ENCODE measurements at places on chromosomes 3 and 15.

DNA sequence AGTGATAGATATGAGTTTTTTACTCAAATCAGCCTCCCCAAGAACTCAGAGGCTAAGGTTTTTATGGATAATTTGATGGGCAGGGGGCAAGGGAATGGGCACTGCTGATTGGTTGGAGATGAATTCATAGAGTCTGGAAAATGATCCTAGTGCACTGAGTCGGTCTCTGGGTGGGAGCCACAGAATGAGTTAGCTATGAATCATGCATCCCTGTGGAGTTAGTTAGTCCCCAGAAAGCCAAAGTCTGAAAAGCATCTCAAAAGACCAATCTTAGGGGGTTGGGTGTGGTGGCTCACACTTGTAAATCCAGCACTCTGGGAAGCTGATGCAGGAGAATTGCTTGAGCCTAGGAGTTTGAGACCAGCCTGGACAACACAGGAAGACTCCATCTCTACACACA, 516.1 kb downstream of the AGBL1 start:
- no peak for DNase-seq

- peak; percentile 36 for DNase-seq
Observed at GRCh38 chr3:16520241-16520969, 6.9 kb upstream of the RFTN1 start.

- no peak for DNase-seq
Observed at GRCh38 chr3:130843441-130843840, 50.4 kb upstream of the ATP2C1 start.

DNA sequence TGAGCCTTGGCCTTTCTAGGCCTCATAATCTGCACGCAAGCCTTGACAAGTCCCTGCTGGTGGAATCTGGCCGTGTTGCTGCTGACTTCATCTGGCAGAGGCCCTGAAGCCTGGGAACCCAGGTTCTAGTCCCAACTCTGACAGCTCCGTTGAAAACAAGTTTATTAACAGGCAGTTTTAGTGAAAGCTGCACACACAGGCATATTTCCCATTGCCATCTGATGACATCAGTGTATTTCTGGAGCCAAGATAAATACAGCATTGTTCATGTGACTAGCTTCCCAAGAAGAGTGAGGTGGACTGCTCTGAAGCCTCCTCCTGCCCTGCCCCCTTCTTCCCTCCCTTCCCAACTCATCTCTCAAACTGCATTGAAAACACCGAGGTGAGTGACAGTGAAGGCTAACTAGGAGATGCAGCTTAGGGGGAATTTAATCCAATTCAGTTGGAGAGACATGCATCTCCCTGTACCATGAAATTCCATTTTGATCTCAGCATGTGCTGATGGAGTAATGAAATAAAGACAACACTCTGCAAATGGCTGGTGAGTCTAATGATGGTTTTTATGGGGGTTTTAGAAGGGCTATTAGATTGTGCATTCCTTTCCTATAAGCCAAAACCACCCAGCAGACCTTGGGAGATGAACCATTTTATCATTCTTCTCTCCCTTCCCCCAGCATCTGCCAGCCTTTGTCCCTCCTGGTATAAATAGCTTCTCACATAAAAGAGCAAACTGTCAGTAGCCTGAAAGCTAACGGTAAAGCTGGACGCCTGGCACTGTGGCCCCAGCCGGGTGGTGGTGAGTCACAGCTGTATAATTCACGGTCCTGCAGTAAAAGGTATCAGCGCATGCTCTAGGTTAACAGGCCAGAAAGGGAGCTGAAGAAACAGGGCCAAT, 38.0 kb downstream of the PRICKLE2 start:
- no peak for DNase-seq

DNA sequence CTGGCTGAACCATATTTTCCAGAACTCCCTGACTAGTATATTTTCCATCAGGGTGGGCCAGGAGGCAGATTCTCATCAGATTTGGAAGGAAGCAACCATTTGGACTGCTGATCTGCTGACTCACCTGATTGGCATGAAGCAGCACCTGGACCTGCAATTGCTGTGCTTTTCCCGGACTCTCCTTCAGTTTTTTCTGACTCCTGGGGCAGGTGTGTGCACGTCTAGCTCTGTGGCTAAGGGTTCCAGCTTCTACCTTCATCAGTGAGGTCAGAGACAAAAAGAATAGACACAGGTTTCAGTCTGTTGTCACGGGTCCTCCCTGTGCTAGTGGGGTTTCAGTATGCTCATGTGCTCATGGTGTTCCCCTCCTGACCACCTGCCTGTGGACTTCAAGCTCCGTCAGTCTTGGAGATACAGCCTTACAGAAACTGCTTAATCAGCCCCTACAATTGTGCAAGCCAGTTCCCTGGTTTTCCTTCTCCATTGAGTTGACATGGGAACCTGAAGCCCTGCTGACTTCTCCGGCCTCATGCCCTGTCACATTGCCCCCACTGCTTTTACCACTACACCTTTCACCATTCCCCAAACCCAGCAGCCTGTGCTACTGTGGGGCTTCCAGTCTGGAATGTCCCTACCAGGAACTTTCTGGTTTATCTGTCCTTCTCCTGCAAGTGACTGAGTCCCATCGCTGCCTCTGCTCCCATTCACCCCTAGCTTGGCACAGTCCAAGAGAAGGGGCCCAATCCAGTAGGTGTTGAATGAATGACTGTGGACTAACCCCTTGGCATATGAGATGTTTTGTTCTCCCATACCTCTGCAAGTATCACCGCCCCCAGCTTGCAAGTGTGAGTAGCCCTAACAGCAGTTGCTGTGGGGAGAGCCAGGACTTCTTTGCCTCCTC, 31.7 kb downstream of the HMCES start:
- DNase-seq: no peak

- no peak for DNase-seq
Observed at GRCh38 chr3:154969366-154969765, 110.8 kb upstream of the MME start.

DNA sequence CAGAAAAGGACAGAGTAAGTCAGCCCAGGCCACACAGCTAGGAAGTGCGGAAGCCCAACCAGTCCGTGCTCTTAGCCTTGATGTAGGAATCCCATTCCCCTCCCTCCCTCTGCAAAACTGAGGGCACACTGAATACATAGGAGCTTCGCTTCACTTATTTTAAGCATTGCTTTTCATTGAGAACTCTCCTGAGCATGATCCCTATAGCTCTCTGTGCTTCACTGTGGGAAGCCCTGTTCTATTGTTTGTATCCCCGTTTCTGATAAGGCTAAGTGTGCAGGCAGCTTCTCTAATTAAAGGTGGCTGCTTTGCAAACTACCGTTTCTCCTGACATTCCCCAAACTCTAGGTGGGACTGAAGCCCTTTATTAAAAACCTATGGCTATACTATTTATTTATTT, 29.9 kb downstream of the IL5RA start:
- DNase-seq: no peak

GRCh38 chr3:51384055-51384725, 901 bp upstream of the MANF start:
- DNase-seq: peak; percentile 41

- no peak for DNase-seq
Observed at GRCh38 chr3:40731445-40731844, 206.7 kb downstream of the ZNF621 start.

GRCh38 chr15:87671289-87671688, 585.2 kb downstream of the NTRK3 start:
- no peak for DNase-seq

DNA sequence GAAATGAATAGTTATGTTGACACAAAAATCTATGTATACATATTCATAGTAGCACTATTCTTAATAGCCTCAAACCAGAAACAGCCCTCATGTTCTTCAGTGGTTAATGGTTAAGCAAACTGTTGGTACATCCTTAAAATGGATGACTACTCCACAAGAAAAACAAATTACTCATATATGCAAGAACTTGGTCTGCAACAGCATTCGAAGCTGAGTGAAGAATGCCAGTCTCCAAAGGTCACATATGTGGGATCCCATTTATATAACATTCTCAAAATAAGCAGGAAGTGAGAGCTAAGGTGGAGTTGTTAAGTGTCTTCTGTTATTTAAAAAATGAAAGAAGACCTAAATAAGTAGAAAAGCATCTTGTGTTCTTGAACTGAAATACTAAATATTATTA, 365.7 kb downstream of the GABRG3 start:
- no peak for DNase-seq
